ENCODE measurements at places on chromosomes 4 and X.
A peak's percentile ranks its signal among the peaks of the same experiment; 100 is the strongest.

DNA sequence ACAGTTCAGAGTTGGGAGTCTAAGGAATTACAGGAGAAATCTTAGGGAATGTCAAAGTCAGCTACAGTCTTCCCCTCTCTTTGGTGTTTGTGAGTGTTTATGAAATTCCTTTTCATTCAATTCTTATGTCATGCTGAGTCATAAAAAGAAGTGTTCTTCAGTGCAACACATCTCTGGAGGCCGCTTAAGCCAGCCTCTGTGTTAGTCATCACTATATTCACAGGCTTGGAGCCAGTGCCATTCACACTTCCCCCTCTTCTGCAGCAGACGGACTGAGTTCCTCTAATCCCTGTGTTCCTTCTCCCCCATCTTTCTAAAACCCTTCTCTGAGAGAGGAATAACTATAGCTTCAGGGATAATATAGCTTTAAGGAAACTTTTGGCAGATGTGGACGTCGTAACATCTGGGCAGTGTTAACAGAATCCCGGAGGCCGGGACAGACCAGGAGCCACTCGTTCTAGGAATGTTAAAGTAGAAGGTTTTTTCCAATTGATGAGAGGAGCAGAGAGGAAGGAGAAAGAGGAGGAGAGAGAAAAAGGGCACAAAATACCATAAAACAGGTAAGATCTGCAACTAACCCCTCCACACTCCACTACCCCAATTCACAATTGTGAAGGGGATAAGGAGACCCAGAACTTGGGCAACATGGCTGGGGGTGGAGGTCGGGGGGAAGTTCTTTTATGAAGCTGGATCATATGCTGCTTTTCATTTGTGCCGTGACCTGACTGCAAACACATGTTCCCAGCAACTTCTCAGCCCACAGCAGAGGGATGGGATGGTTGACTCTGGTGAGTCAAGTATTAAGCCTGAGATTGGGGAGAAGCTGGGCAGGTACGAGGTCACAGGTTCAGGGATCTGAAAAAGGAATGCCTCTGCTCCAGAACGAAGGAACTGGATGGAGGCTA, at the start of gene SRPX2:
Gene SRPX2, plus strand, starts transcription at position 244 of the 905 bp plus-strand sequence. CDS start 2,124 bp downstream, outside the sequence.
- peak; percentile 73 for DNase-seq

DNA sequence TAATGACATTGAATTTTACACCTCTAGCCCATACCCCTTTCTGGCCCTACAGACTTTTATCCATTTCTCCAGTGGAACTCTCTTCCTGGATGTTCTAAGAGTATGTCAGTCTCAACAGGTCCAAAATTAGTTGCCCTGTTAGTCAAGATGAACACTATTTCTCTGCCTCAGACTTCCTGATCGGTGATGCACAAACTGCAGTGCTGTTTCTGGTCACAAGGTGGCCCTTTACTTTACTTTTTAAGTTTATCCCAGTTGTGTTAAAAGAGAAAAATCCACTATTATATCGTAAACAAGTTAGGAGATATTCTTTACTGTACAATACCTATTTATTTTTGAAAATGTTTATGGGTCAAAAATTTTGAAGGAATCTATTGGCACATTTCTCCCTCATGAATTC, 13.1 kb downstream of the TCEAL7 start:
- DNase-seq, result peak; percentile 4

DNA sequence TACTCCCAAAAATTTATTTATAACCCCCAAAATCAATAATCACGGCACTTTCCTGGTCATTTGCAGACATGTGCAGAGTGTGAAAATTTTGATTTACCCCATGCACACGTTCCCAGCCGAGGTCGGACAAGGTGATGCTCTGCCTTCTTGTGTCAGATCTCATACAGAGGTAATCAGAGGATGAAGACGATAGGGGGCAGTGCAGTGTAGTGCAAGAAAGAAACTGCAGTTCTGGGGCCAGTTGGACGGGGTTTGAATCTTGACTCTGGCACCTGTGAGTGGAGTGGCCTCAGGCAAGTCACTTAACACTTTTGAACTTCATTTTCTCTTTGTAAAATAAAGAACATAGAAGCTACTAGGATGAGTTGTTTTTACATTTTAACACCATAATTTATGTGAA, 88.4 kb downstream of the FRMPD3 start:
- DNase-seq, result no peak

GRCh38 chrX:113929004-113929403, 654.9 kb upstream of the HTR2C start:
- DNase-seq, result peak; percentile 16

GRCh38 chrX:7154041-7154597, 6.2 kb upstream of the PUDP start:
- DNase-seq, result no peak

- no peak for DNase-seq
These were observed 26.4 kb upstream of the MMRN1 start for GRCh38 chr4:89868276-89868675.

- DNase-seq, result no peak
These were observed 206.7 kb downstream of the SHROOM3 start for GRCh38 chr4:76641758-76642157.

- DNase-seq, result no peak
These were observed 1179.6 kb upstream of the PCDH7 start for GRCh38 chr4:29540439-29541102.

GRCh38 chr4:146183209-146183608, 7.7 kb downstream of the LSM6 start:
- DNase-seq, result no peak

DNA sequence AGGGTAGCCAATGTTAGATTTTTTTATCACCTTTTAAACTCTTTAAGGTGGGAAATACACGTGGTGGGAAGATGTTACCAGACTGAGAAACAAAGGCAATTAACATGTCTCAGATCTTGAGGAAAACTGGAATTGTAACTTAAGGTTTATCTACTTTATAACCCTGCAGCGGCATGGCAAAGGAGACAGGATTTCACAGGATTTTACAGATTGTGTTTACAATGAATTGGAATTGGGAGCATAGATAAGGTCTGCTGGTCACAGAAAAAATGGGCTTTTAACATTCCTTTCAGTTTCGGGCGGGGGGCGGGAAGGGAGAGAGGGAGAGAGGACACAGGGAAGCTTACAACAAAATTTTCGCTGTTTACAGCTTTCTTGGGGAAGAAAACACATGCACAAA, 467.5 kb upstream of the CT83 start:
- DNase-seq, result no peak

- no peak for DNase-seq
These were observed 66.1 kb upstream of the VEGFC start for GRCh38 chr4:176858839-176859238.

GRCh38 chr4:14087459-14087858, 459.9 kb upstream of the BOD1L1 start:
- DNase-seq, result no peak

DNA sequence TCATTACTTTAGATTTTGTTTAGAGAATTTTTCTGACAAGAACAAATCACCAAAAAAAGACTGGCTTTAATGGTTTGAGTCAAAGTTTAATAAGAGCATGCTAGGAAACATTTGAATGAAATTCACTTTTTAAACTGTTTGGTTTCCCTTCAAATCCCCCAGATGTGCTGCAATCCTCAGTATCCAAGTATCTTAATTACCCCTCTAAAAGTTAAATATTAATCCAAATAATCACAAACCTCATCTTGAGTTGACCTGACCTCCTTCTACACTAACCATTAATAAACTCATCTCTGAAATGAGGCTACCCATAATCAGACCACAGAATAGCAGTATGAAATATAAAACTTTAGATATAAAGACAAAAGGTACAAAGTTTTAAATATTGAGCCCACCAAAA, 10.1 kb downstream of the DHX15 start:
- DNase-seq, result no peak

GRCh38 chrX:64150775-64151174, 54.7 kb downstream of the AMER1 start:
- DNase-seq, result no peak

DNA sequence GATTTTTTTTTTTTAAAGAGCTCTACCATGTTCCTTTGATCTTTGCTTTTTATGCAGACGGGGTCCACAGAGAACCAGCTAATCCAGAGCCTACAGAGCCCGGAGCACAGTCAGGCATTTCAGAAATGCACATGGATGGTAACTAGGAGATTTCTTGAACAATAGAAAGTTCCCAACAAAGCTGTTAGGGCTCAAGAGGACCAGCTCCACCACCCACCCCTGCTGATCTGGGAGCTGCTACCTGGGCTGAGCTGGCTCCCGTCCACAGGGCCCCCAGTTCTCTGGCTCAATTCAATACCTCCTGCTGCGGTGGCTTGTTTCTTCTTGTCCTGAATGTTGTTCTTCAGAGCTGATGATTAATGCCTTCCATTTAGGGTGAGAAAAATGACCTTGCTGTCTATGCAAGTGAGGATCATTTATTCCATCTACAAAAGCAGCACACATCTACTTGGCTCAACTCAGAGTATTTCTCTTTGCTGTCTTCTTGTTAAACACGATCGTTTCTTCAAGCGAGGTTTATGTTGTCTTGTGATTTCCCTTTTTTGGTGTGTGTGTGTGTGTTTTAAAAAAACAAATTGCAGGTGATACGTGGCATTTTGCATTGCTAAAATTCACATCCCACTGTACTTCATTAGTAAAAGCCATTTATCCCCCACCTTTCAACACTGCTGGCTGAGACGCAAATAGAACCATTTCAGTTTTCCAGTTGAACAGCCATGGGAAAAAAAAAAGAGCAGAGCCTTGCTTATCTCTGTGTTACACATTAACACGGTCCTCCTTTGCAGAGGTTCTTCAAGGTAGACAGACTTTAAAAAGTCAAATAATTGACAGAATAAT, 31.3 kb downstream of the IGFBP7 start:
- DNase-seq, result peak; percentile 58

DNA sequence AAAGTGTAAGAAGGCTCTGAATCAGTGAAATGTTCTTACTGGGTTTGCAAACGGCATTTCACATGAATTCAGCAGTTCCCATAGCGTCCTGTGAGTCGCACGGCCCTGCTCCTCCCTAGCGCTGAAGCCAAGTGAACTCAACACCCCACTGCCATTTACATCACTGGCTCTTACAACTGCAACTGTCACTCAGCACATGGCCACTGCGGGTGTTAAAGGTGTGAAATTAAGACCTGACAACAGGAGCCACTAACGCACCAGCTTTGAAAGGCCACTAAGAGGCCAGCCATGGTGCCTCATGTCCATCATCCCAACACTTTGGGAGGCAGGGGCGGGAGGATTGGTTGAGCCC, 31.7 kb downstream of the RNF212 start:
- DNase-seq, result no peak

- DNase-seq, result no peak
These were observed 30.1 kb upstream of the SPARCL1 start for GRCh38 chr4:87559090-87559837.

All from urothelium cell line (cell line).